ENCODE measurements at places on chromosomes 11 and 22. TPM values are rescaled to one million over a fixed set of nuclear protein-coding genes. Genes with fewer than 3 reads are reported as not detected.

GRCh38 chr11:68322052-68322430, 9.7 kb downstream of the LRP5 start:
- no peak for DNase-seq

GRCh38 chr11:95508219-95508890, 277.4 kb upstream of the SESN3 start:
- DNase-seq = no peak

GRCh38 chr11:112410325-112410724, 149.7 kb upstream of the PLET1 start:
- no peak for DNase-seq

DNA sequence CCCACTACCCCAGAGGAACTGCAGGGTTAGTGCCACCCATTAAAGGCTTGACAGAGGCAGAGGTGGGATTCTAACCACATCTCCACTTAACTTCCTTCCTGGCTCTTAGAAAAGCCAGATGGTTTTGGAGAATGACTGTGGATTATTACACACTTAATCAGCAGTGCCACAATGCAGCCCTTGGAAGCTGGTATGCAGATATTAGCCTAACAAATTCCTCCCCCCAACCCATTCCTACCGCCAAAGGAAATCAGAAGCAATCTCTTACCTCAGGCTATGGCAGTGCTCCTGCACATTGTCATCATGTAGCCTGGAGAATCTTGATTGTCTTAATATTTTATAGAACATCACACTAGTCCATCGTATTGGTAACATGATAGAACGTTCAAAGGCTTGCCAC, 23.2 kb upstream of the NRGN start:
- DNase-seq = no peak

- DNase-seq = no peak
These were observed 51.7 kb upstream of the PITPNB start for GRCh38 chr22:27970596-27971220.

Gene TNNT3
- total RNA-seq = 0.64 TPM

DNA sequence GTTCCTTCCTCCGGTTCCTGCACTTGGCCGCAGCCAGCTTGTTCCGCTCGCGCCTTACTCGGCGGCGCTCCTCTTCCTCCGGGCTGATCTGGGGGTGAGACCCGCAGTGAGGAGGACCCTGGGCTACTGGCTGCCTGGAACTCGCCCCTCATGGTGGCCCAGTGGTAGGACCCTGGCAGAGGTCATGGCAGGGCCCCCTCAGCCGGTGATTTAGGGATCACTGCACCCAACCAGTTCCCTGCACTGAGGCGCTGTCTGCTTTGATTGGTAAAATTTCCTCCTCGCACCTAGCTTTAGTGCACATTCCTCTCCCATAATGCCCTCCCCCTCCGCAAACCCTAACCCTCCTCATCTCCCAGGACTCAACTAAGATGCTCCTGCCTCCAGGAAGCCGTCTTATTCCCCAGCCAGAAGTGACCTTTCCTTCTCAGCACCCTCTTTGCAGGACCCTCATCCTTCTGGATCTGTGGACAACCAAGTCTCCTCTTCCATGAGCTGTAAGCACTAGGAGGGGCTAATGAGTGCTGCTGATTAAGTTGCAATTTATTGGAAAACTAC, 3.6 kb downstream of the CCDC85B start:
- DNase-seq = no peak

Gene PHETA2
- 1.8 TPM for total RNA-seq

DNA sequence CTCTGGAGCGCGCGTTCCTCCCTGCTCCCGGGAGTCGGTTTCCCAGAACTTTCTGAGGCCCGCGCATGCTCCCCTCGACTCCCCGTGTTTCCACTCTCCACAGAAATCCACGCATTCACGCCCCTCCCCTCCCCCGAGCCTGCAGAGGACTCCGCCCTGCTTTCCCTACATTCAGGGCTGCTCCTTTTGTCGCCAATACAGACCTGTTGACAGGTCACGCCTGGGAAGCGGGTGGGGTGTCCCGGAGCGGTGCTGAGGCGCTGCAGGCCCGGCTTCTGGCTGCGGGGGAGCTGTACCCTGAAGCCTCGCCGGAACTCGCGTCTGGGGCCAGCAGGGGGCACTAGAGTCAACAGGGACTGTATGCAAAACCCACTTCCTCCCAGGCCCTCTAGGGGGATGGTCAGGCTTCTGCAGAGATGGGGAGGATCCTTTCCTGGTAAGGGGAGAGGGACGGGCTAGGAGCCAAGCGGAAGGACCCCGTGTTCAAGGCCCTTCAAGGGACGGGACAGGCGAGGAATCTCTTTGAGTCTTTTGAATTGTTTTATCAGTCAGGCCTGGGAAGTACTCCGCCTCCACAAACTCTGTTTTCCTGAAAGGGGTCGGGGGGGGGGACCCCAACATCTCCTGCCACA, at the start of gene PRAME:
PRAME (minus strand) TSS at position 294 of the 632 bp plus-strand sequence. CDS start 2,433 bp downstream, outside the sequence.
- no peak for DNase-seq

- DNase-seq = peak; percentile 74
These were observed 14.9 kb upstream of the MIEF1 start for GRCh38 chr22:39486951-39487825.

Gene PLA2G3
- total RNA-seq = not detected

DNA sequence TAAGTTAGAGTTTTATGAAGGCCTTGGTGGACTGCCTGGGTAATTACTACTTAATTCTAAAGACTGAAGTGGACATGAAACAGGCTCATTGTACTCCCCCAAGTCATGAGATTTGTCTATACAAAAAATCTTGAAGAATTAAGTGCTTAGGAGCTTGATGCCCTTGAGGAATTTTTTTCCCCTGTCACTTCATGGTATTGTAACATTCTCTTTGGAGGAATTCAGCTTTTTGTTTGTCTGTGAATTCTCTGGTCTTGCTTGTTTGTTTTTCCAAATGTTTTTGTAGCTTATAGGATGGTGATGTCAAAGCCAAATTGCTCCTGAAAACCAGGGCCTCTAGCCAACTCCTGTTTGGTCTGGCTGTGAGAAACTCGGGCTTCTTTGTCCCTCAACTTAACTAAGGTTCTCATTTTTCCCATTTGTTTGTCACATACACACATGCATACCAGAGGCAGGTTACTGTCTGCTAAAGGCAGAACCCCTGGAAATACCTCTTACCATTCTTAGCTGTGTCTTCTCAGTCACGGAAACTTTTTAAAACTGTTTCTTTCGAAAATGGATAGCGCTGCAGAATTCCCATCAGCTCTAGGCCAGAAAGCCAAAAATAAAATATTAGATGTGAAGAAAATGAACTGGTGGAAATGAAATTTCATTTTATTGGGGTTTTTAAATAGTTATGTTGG, 66.9 kb downstream of the AMOTL1 start:
- DNase-seq = no peak

Gene DDI1
- not detected for total RNA-seq

- no peak for DNase-seq
These were observed 29.2 kb downstream of the RNF169 start for GRCh38 chr11:74777877-74778276.

DNA sequence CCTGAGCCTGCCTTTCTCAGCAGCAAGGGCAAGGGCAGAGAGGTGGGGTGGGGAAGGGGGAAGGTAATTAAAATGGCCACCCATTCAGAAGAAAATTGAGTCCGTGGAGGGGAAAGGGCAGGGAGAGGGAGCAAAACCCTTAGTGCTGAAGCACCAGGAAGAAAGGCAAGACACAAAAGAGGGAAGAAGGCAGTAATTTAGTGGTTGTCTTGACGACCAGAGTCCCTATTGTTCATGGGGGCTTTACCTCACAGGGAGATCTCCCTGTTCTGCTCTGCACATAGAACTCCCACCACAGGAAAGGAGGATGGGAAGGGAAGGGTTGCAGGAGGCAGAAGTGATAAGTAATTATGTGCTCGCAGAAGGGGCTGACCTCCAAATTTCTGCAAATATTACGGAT, 23.4 kb downstream of the SNX19 start:
- no peak for DNase-seq

Gene P4HA3
- total RNA-seq = 0.45 TPM

Gene PKP3
- total RNA-seq = 0.73 TPM

Gene OR52J3
- total RNA-seq = not detected

Gene SH3BP1
- total RNA-seq = 1.4 TPM
